ENCODE measurements at places on chromosomes 4 and X. TPM values are rescaled to one million over a fixed set of nuclear protein-coding genes. Genes with fewer than 3 reads are reported as not detected.
A peak's percentile ranks its signal among the peaks of the same experiment; 100 is the strongest.

DNA sequence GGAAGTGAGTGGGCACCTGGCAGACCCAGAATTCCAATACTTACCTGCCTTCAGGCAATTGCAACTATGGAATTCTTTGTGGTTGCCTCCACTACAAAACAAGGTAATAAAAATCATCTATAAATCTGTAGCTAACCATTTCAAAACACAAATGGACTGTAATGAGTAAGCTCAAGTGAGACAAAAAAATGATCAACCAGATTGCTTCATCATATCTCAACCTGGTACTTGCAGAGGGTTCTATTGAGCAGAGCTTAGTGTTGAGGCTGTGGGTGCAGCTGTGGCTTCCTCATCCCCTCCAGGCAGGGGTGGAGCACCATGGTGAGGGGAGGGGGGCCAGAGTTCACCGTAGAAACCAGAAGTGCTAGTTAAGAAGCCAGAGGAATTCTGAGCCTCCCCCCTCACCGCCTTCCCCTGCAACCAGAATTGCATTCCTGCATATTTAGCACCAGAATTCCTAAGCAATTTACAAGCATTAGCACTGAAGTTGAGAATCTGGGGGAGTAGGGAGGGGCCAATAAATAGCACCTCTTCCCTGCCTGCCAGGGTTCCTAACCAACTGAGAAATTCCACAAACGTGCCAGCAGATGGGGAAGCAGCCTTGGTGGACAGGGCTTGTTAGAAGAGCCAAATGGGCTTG, 11.5 kb downstream of the CTAG1A start:
- H3K36me3 ChIP-seq: no peaks in the 10 kb centered on the region
- no peak overlapping the region for H3K4me3 ChIP-seq
- H3K27ac ChIP-seq: no peak overlapping the region
- DNase-seq: peak; percentile 32
- no peaks in the 10 kb centered on the region for H3K4me1 ChIP-seq

GRCh38 chrX:133897593-133898163, 87.7 kb downstream of the GPC3 start:
- H3K36me3 ChIP-seq: no peaks in the 10 kb centered on the region
- no peak for DNase-seq

DNA sequence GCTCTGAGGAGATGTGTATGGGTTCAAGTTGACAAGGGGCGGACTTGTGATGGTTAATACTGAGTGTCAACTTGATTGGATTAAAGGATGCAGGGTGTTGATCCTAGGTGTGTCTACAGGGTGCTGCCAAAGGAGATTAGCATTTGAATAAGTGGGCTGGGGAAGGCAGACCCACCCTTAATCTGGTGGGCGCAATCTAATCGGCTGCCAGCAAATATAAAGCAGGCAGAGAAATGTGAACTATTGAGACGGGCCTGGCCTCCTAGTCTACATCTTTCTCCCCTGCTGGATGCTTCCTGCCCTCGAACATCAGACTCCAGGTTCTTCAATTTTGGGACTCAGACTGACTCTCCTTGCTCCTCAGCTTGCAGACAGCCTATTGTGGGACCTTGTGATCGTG, 26.7 kb upstream of the SMIM10L2A start:
- no peaks in the 10 kb centered on the region for H3K27me3 ChIP-seq
- H3K36me3 ChIP-seq: no peaks in the 10 kb centered on the region
- DNase-seq: no peak
- no peaks in the 10 kb centered on the region for H3K4me1 ChIP-seq
- H3K27ac ChIP-seq: no peak overlapping the region

GRCh38 chr4:16111533-16111932, 27.7 kb upstream of the PROM1 start:
- DNase-seq: no peak
- H3K27ac ChIP-seq: no peak overlapping the region
- H3K4me1 ChIP-seq: peaks cover 3% of the 10 kb centered on the region
- no peak overlapping the region for H3K4me3 ChIP-seq
- no peaks in the 10 kb centered on the region for H3K36me3 ChIP-seq

Gene SH3TC1
- total RNA-seq: 13.5 TPM

Data from thyroid gland (tissue), 4 donors.